ENCODE measurements at places on chromosomes 12 and 14.

DNA sequence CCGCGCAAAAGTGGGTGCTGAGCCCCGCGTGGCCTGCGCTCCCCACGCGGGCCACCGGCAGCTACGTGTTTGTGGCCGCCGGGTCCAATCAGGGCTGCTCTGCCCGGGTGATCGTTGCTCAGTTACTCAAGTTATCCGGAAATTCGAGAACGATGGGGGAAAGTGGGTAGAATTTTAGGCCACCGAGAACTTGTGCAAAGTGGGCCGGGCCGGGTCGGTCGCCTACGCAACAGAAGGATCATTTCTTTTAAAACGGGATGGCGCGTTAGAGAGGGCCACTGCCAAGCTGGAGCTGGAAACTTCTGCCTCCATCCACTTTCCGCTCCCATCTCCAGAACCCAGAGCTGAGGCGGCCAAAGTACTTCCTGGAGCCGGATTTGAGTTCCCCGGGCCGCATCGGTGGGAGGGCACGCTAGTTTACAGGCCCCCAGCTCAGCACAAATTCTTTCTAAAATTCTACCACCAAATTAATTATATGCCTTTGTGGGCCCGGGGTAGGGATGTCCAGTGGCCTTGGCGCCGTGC lies 3.5 kb downstream of the RFX4 start:
- DNase-seq, result no peak

- DNase-seq, result peak; percentile 68
Observed at GRCh38 chr12:108843187-108843586, 14.2 kb downstream of the SSH1 start.

DNA sequence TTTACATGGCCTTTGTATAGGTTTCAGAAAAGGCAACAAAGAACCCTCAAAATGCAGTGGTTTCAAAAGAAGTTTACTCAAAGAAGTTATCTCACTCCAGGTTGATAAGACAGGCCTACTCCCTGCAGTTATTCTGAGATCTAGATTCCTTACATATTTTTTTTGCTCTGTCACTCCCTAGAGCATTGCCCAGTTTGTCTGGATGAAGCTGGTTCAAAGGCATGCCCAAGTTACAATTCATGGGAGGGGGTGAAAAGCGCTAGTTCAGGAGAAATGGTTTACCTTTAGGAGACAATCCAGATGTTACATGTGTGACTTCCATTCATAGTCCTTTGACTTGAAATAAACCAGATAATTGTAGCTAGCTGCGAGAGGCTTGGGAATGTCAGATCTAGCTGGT lies 115.0 kb downstream of the TPH2 start:
- DNase-seq, result no peak

DNA sequence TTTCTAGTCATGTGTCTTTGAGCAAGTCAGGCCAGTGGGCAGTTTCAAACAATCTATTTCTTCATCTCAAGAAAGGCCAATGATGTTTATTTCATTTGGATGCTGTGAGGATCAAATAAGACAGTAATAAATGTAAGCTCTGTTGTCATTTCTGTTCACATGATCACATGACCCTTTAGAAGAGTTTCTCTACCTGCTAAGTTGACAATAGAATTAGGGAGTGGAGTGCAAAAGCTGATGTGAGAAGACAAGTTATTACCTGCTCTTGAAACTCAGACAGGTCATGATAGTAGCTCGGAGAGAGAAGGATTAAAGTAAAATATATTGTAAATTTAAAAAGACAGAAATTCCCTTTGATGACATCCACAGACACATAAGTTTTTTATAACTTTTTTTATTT lies 37.3 kb upstream of the DCN start:
- no peak for DNase-seq

DNA sequence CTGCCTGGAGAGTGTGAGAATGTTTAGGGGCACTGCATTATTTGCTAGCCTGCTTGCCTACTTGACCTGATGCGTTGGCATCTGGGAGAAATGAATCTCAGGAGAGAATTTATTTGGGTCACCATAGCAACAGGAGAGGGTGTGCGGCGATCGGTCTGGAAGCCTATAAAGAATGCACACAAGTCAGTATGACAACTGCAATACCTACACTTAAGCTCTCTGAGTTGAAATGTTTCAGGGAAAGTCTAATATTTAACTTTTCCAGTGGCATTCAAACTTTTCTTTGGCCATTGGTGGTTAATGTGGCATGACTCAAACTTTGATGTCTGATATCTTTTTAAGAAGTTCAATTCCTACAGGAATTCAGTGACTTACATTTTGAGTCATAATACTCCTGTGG lies 205.1 kb downstream of the NEDD1 start:
- no peak for DNase-seq

- DNase-seq, result no peak
Observed at GRCh38 chr14:51310505-51310944, 70.5 kb downstream of the TMX1 start.

GRCh38 chr14:103317976-103318580 lies 16.0 kb upstream of the EIF5 start:
- DNase-seq, result no peak

DNA sequence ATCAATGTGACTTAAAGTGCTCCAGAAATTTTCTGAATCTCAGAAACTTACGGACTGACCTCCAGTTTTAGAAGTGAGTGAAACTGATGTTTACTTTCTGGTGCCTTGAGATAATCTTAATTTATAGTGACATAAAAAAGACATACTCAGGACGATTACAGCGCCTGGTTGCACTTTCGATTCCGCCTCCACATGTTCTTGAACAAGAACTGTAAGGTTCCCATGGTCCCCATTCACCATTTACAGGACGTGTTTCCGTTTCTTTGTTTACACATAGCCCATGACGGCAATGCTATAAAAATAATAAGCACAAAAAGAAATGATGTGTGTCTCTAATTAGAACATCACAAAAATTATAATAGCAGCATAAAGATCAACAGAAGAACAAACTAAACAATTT lies 98.2 kb downstream of the ADAMTS20 start:
- DNase-seq, result no peak

GRCh38 chr12:109535863-109536250 lies 37.4 kb downstream of the MMAB start:
- DNase-seq, result no peak

- DNase-seq, result no peak
Observed at GRCh38 chr14:64715146-64715627, 11.0 kb downstream of the PLEKHG3 start.

- peak; percentile 85 for DNase-seq
Observed at GRCh38 chr12:132559652-132560363, 50.6 kb downstream of the LRCOL1 start.

- DNase-seq, result no peak
Observed at GRCh38 chr14:49049711-49050110, 536.5 kb downstream of the RPS29 start.

- no peak for DNase-seq
Observed at GRCh38 chr12:68036642-68037041, 47.4 kb downstream of the IFNG-AS1 start.

- peak; percentile 77 for DNase-seq
Observed at GRCh38 chr14:104680056-104680805, 9.2 kb upstream of the INF2 start.

DNA sequence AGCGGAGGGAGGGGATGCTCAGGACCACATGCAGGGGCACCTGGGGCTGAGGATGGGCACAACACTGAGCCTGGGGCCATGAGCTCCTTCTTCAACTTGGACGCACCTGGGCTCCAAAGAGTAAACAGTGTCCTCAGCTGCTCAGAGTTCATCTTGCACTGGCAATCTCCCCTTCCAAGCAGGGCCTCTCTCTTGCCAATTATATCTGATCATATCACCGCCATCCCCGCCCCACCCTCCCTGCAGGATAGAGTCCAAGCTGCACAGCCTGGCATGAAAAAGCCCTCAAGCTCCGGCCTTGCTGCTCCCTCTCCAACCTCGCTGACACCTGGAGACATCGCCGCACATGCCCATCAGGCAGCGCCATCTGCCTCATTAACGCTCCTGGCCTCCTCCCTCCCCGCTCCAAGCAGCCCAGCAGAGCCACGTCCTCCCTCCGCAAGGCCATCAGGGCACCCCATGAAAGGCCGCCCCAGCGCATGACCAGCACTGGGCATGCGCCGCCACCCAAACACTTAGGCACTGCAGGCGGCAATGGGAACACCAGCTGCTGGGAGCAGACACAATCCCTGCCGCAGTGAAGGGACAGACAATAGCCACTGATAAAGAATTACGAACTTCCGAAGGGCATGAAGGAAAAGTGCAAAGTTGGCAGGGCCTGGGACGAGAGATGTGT lies 88.8 kb downstream of the CHGA start:
- no peak for DNase-seq

GRCh38 chr14:93538413-93538812 lies 107.7 kb downstream of the UNC79 start:
- DNase-seq, result no peak

GRCh38 chr14:101588990-101589389 lies 27.7 kb downstream of the DIO3 start:
- peak; percentile 54 for DNase-seq

GRCh38 chr14:55399852-55400251 lies 11.8 kb downstream of the ATG14 start:
- DNase-seq, result no peak

- no peak for DNase-seq
Observed at GRCh38 chr14:61756135-61756534, 6.1 kb upstream of the SNAPC1 start.

DNA sequence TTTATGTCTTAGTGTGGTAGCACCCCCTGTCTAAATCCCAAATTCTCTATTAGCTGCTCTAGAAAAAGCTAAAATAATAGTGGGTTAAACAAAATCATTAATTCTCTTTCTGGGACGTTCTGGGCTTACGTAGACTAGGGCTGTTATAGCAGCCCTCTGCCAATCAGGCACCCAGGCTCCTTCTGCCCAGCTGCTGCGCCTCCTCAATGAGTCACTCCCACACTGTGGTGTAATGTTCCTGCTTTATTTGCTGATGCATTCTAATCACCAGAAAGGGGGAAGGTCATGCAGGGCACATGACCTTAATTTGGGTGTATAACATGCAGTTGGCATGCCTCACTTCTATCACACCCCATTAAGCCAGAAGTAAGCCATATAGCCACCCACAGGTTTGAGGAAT lies 294.5 kb downstream of the GALC start:
- no peak for DNase-seq

DNA sequence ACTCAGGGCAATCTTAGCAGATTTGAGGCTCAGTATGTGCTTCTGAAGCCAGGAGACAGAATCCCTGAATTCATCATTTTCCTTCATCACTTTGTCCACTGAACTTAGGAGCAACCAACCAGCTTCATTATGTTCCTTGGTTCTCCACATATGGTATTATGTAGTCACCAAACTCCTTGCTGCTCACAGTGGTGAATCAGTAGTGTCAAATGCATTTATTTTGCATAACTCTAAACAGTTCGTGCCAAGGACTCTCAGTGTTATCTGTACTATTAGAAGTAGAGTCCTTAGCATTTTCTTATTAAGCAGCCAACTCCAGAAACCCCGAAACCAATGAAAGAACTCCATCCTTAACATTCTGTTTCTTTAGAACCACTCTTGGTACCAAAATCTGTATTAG lies 466.9 kb upstream of the RGS6 start:
- no peak for DNase-seq

- no peak for DNase-seq
Observed at GRCh38 chr14:58243790-58244555, 670 bp upstream of the PSMA3 start.

DNA sequence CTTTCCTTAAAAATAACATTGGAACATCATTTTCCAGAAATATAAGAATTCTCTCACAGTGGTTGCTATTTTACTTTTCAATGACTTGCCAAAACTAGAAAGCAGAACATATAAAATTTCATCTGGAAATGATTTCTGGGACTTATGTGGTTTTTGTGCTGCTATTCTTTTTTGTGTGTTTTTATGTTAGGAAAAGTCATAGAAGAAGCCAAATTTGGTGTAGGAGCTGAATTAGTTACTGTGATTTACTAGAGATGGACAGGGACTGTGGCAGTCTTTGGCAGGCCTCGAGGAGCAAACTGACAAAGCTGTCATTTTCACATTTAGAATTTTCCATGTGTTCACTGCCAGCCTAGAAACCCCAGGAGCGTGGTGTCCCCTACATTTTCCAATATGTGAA lies 38.3 kb upstream of the LDHB start:
- DNase-seq, result no peak

DNA sequence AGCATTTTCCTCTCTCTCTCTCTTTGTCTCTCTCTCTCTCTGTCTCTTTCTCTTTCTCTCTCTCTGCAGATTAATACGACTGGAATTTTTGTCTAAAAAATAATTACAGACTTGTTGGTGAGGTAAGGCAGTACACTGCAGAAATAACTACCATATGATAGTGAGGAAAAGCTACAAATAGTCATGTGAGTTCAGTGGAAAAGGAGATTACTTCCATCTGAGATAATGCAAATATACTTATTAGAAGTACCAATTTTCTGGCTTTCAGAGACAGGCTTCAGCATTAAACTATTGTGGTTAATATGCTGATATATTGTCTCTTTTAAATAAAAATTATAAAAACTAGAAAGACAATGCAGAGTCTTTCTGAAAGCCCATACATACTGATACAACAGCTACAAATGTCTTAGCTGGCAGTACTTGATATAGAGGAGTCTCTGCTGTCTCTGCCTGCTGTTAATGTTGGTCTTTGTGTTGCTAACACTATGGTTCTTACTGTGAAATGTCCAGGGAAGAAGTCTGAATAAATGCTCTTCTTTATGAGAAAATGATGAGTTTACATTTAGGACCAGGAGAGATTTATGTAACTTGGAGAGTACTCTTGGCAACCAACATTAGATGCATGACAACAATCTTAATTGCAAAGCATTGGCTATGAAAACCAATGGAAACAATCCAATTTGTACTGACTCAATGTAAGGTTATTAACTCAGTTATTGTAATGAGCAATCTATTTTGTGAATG lies 167.0 kb downstream of the LRFN5 start:
- DNase-seq, result no peak

GRCh38 chr14:101118746-101119591 lies 215.4 kb upstream of the RTL1 start:
- DNase-seq, result peak; percentile 72

DNA sequence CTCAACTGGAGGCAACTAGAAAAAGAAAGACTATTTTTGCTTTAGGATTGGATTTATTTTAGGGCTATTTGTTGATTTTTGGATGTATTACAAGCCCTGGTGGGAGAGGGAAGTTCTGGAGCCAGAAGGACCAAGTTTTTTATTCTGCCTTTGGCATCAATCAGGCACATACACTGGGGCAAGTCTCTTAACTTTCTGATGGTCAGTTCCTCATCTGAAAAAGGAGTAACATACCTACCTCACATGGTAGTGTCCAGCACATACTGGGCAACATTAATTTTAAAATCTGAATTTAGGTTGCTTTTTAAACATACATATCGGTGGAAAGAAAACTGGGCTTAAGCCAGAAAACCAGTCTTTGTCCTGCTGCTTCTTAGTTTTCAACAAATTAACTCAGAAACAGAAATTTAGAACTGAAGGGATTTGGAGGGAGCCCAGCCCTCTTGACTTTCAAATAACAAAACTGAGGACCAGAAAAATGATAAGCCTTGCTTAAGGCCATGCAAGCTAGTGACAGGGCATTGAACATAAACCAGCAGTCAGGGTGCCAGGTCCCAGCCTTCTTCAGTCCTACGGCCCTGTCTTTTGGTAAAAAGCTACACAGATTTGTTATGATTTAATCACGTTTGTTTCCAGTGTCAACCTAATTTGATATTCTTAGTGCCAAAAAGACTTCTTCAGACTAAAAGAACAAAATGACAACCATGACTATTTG lies 90.2 kb upstream of the SLC38A2 start:
- no peak for DNase-seq

All from spleen (tissue), 13 donors.